Head of caudate nucleus (tissue), 42 donors: ENCODE measurements at places on chromosomes 16 and 17.
A peak's percentile ranks its signal among the peaks of the same experiment; 100 is the strongest.

- DNase-seq: no peak
Measured at GRCh38 chr16:3599922-3600321, 11.5 kb downstream of the SLX4 start.

DNA sequence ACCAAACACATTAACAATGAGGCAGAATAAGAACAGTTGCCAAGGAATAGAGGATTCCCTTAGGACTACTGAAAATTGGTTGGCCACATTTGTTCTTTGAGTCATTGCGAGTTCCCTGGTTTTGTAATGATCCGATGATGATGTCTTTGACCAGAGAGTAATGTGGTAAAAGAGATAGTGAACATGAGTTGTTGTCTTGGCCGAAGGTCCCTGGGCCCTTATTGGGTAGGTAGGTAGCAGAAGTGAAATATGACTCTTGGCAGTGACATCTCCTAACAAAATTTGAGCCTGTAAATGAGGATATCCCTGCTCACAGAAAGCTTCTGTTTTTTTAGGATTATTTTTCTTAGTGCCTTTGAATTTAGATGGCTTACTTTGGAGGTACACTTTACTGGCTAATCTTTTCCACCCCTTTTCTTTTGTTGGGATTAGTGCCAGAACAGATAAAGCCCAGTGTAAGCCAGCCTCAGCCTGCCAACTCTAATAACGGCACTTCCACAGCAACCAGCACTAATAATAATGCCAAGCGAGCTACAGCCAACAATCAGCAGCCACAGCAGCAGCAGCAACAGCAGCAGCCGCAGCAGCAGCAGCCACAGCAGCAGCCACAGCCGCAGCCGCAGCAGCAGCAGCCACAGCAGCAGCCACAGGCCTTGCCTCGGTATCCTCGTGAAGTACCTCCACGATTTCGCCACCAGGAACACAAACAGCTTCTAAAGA is 47.2 kb downstream of the TNRC6A start:
- DNase-seq: no peak

GRCh38 chr17:9818760-9819159 is 3.1 kb downstream of the GSG1L2 start:
- DNase-seq: no peak

- DNase-seq: no peak
Measured at GRCh38 chr17:42700586-42701289, 18.4 kb downstream of the CNTNAP1 start.

DNA sequence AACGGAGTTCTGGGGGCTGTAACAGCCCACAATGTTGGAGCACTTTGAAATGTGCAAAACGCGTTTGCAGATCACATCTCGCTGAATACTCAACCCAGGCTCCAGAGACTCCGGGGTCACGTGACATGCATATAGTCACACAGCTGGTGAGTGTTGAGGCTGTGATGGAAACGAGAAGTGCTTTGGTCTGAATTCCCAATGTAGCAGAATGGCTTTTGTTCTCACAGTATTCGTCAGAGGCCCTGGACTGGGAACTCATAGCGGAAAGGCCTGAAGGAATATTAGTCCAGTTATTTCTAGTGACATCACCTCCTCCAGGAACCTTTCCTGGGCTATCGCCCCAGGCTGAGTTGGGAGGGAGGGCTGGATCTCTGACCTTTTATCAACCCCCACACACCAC is 95.8 kb upstream of the CRHR1 start:
- DNase-seq: peak; percentile 21

DNA sequence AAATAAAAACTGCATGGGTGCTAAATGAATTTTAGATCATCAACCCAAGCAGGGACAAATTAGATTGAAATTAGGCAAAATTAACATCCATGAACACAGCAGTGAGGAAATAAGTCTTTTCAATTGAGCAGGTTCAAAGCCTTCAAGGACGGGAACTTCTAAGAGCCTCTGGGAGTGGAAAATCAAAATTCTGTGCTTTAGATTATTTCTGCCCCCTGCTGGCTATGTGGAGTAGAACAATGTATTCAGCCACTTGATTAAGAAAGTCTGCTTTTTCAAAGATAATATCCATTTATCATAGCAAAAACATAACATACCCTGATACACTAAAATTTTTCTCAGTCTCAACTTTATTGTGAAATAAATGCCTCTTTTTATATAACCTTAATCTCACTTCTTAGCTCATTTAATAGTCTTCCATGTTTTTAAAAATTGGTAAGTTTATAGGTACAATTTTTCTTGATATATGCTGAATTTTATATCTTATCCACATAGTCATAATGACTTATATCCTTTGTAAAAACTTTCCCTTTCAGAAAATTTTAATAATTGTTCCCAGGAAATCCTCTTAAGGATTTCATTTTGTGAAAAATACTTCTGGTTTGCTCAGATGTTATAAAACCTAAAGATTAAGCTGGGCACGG is 28.1 kb upstream of the NOL11 start:
- peak; percentile 24 for DNase-seq

DNA sequence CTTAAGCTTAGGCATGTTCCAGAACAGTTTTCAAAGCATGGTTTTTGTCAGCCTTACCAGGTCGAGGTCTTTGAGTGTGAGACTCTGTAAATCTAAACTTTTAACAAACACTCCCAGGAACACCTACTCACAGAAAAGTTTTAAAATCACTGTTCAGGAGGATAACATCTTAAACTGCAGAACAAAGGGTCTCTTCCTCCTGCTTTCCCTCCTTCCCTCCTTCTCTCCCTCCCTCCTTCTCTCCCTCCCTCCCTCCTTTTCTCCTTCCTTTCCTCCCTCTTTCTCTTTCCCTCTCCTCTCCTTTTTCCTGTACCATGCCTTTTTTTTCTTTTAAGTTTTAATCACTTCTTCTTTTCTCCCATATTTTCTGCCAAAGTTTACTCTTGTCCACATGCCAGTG is 153.5 kb upstream of the MAF start:
- no peak for DNase-seq

- peak; percentile 93 for DNase-seq
Measured at GRCh38 chr17:75749545-75750389, 15.2 kb downstream of the GALK1 start.

DNA sequence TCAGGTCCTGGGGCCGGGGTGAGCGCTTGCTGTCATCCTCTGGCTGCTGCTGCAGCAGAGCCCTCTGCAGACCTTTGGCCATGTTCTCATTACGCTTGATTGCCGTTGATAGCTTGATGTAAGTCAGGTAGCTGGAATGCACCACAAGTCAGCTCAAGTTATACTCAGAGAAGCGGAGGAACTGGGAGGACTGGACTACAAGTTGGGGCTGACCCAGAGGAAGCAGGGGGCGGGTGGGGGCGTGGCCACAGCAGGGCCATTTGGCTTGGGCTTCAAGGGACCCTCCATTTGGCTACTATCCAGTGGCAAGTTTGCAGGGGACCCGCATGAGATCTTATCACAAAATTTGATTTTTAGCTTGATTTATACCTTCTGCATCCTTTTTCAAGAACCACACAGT is 19.0 kb upstream of the EVPL start:
- DNase-seq: no peak

GRCh38 chr17:27879987-27880608 is 13.1 kb downstream of the LYRM9 start:
- DNase-seq: peak; percentile 84

- no peak for DNase-seq
Measured at GRCh38 chr17:44247876-44248736, 19.8 kb downstream of the SLC4A1 start.

DNA sequence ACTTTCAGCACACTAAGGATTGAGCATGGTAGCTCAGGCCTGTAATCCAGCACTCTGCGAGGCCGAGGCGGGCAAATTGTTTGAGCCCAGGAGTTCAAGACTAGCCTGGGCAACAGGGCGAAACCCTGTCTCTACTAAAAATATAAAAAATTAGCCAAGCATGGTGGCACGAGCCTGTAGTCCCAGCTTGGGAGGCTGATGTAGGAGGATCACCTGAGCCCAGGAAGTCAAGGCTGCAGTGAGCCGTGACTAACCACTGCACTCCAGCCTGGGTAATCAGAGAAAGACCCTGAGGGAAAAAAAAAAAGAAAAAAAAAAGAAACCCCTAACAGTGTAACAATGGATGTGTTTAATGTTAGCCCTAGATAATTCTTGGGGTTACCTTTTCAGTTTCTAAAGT is 24.0 kb downstream of the PARN start:
- DNase-seq: no peak

DNA sequence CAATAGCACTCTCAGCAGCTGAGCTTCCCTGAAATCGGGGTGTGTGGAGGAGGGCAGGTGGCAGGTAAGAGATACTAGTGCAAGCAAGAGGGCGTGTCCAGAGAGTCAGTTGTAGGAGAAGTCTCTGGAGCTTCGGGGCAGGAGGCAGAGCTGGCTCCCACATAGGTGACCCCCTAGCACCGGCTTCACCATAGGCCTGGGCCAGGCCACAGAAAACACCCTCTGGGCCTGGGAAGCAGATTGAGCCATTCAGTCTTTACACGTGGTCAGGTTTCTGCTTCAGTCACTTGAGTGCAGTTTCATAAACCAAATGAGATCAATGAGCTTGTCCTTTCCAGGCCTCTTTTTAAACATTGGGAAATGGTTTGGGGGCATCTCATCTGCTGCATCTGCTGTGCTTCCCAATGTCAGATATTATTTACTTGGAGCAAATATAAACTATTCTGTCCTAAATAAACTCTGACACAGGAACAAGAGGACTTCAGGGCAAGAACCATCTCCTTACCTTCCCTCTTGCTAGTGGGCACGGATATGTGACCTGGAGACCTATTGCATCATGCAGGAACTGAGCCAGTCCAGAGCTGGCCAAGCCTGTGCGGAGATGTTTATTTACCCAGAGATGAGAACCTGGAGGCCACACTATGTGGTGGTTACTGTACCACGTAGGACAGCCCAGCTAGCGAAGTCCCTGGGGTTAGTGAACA is 16.1 kb downstream of the CCR7 start:
- DNase-seq: peak; percentile 12

GRCh38 chr16:67579686-67580085 is 17.4 kb downstream of the CTCF start:
- no peak for DNase-seq

DNA sequence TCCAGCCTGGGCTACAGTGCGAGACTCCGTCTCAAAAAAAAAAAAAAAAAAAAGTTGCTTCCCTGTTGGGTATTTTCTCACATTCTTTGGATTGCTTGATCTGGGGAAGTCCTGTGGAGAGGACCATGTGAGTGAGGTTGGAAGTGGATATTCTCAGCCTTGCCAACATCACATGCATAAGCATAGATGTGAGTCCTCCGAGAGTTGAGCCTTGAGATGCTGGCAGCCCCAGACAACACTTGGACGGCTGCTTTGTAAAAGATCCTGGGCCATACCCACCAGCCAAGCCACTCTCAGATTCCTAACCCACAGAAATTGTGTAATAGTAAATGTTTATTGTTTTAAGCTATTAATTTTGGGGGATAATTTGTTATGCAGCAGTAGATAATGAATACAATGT is 1570.0 kb upstream of the GOT2 start:
- DNase-seq: no peak

GRCh38 chr17:61770043-61770442 is 93.3 kb downstream of the BRIP1 start:
- no peak for DNase-seq

DNA sequence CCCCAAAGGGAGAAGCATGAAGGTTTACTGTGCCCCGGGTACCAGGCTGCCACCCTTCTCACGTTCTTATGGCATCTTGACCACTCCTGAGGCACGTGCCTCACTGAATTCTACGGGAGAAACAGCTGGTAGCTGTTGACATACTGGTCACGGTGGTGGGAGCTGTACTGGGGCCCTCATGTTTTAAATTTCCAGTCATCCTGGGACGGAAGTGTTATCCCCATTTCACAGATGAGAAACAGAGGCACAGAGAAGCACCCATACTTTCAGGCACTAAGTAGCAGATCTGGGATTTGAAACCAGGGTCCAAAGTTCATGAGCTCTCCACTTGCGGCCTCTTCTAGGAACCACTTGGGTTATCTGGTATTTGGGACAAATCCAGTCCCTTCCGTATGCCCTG is 26.3 kb upstream of the DOC2B start:
- no peak for DNase-seq

DNA sequence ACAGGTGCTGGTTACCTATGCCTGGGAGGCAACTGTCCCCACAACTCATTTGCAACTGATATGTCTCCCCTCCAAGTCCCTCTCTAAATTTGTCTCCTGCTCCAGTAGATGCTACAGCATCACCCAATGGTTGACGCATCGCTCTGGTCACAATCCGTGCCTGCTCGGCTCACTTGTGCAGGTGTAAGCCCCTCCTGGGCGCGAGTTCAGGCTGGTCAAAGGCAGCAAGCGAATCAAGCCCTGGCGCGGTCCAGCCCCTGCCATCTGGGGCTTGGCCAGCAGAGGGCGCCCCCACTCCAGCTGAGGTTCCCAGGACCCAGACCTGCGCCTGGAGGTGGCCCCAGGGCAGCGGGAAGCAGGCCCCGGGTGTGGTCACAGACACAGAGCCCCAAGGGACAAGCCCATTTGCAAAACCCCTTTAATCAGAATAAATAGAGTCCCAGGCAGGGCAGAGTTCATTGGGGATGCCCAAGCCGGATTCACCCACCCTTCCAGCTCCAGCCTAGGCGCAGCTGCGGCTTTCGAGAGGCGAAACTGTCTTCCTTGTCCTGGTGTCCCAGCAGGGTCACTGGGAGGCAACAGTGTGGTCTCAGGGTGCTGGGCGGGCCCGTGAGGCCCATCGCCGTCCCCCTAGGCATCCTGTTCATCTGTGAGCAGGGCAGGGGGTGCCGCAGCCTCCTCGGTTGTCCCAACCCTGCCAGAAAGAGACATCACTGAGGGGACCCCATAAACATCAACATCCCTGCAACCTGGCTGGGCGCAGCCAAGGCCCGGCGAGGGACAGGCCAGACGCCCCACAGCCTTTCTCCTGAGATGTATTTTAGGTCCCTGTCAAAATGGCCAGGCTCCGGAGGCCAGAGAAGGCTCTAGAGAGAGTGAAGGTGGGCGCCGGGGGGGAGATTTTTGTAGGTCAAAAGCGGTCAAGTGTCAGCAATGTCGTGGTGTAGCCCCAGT is 15.8 kb downstream of the TMC6 start:
- peak; percentile 80 for DNase-seq

GRCh38 chr16:56311208-56312027 is 113.9 kb downstream of the AMFR start:
- no peak for DNase-seq

- DNase-seq: no peak
Measured at GRCh38 chr17:34726536-34727384, 147.4 kb downstream of the TMEM132E start.

DNA sequence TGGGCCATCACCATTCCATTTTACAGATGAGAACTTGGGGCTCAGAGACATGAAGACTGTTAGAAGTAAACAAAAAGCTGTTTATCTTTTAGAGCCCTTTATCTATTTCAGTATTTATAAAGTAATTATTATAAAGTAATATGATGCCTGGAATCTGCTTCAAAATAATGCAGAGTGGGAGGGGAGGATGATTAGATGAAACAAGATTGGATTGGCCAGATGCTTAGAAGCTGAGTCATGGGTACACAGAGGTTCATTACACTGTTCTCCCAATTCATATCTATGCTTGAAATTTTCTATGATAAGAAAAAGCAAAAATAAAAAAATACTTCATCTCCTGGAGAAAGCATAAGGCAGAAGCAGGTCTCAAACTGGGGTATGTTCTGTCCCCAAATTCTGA is 29.4 kb downstream of the TOM1L2 start:
- no peak for DNase-seq

- DNase-seq: no peak
Measured at GRCh38 chr17:13596241-13596923, 5.3 kb downstream of the HS3ST3A1 start.

- no peak for DNase-seq
Measured at GRCh38 chr17:37043201-37043600, 94.4 kb downstream of the AATF start.
